ENCODE measurements at places on chromosomes 5 and 9.

- no peak for DNase-seq
These were observed 129.2 kb downstream of the MARCHF11 start for GRCh38 chr5:16050414-16050813.

DNA sequence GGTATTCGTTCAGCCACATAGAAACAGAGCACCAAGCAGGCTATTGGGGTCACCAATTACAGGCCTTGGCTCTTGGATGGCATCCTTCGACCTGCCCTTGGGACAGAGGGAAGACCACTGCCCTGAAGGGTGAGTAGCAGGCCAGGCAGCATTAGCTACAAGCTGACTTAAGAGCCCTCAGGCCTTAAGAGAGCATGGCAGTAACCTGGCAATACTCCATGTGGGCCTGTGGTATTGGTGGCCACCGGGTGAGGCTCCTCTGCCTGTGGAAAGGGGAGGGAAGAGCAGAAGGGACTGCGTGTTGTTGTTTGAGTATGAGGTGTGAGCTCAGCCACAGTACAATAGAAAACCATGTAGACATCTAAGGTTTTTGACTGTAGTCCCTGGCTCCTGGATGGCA is 170.6 kb downstream of the MCTP1 start:
- DNase-seq = no peak

- DNase-seq = no peak
These were observed 47.1 kb downstream of the ST8SIA4 start for GRCh38 chr5:100855937-100856430.

DNA sequence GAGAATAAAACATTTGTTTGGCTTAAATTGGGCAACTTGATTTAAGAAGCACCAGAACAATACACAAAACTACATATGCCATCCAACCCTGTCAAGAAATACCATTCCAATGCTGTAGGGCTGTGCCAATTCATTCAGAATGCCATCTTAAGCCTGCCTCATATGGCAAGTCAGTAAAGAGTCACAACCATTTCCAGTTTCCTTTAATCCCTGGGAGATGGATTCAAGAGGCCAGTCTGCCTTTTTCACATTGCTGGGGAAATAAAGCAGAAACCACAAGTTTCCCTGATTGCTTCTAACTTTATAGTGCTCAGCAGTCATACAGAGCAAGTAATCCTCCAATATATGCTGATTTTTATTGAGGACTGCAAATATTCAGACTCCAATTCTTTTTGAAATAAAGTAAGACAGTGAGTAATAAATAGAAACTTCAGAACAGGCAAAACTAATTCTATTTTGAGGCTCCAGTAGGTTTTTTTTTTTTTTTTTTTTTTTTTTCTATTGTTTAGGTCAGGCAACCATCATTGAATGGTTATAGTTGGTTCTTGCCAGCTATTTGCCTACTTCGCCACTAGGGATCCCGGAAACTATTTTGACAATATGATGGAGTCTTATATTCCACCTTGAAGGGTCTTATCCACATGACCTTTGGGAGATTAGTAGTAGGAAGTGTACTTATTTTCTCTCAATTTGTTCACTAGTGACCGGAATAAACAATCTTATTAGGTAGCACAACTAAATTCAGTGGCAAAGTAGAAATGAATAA is 400.9 kb upstream of the MEF2C start:
- no peak for DNase-seq

GRCh38 chr9:80380301-80380700 is 808.5 kb downstream of the TLE4 start:
- no peak for DNase-seq

- no peak for DNase-seq
These were observed 56.7 kb downstream of the SAXO1 start for GRCh38 chr9:18976221-18976708.

DNA sequence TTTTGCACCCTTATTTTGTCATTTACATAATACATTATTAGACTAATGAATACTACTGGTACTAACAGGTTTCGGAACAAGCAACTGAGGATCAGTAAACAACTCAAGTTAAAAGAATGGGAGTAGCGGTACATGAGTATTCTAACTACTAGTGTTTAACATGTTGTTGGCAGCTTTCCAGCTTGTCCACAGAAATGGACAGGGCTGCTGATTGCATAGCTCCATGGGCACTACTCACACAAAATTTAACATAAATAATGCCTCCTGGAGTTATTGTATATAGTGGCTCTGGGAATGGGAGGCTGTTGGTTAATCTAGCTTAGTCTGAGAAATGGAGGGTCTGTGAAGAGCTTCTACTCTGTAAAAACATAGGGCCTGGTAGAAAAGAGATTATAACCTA is 6.7 kb downstream of the NCBP1 start:
- no peak for DNase-seq

DNA sequence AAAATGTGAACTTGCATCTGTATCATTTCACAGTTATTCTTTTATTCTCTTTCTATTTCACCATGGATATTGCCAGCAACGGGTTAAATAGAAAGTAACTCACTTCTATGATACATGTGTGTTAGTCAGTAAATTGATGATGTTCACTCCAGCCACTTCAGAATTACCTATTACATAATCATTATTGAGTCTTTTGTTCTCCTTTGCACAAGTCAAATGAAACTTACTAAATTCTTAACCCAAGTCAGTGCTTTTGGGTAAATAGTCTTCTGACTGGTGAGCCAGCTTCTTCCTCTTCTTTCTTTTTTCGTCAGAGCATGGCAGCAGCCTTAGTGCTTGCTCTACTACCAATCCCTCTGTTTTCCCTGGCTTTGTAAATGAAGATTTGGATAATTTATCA is 344.3 kb downstream of the RAB3C start:
- DNase-seq = no peak

GRCh38 chr5:142545650-142546322 is 140.1 kb downstream of the FGF1 start:
- no peak for DNase-seq

DNA sequence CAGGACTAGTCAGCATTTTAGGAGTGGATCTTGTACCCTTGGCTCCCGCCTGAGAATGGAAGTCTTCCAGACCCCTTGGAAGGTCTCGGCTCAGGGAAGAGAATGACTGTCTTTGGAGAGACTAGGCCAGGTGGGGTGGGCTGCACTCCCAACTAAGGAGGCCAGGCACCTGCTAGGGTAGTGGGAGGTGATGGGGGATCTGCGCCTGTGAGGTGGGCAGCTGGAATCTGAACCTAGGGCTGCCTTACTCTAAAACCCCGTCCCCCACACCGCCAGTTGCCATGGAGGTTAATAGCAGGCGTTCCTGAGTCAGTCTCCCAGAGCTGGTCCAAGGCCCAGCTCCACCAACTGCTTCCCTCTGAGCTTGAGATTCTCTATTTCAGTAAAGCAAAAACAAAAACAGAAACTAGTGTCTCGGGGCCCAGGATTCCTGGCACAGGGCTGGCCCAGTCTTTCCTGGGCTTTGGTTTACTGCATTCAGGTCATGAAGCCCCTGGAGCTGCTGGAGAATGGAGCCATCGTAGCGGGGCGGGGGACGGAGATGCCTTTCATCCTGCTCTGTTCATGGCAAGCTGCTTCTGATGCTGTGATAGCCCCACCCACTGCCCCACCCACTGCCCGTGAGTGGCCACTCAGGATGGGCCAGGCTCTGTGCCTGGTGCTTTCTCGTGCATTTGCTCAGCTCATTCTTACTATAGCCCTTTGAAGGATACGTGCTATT is 57.5 kb downstream of the DAB2IP start:
- no peak for DNase-seq

DNA sequence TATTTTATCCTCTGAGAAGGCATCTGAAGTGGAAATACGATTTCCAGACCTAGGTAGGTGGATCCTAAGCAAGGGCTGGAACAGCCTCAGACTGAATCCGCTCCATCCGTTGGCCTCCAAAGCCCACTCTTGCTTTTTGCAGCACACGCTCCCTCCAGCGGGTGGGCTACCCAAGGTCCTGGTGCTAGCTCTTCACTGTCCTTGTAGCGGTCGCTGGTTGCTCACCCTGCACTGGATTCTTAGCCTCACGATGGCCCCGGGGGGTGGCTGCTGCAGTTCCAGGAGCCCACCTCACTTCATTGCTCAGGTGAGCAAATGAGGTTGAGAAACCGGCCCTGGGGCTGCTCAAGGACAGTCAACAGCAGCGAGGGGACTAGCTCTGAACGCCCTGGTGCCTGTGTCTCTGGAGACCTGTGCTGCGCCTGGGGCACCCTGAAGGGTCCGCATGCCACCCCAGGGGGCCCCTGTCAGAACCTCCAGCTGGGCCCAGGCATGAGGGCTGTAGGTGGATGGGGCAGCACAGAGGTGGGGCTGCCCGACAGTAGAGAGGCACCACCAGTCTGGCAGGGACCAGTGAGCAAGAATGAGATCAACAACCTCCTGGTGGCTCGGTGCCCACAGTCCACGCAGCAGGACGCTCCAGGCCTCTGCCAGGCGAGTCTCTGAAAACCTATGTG is 4.3 kb downstream of the MGAT4B start:
- no peak for DNase-seq

DNA sequence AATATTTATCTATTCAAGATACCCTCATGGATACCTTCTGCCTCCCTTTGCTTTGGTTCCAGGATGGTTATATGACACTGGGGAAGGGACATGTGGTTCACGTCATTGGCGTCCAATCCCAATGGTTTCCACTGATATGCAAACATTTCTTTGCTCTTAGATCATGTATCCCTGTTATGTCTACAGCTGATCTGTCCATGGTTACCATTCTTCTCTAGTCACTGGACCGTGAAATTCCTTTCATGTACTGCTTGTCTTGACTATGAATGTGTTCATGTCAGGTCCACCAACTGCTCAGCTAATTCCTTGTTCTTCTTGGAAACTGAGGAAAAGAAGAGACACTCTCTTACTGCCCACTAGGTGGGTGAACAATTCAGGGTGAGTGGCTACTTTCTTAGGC is 391.1 kb upstream of the ZNF608 start:
- DNase-seq = no peak

- DNase-seq = no peak
These were observed 37.0 kb downstream of the B4GALT1 start for GRCh38 chr9:33129886-33130881.

- DNase-seq = no peak
These were observed 93.8 kb downstream of the ZNF354C start for GRCh38 chr5:179153921-179154345.

DNA sequence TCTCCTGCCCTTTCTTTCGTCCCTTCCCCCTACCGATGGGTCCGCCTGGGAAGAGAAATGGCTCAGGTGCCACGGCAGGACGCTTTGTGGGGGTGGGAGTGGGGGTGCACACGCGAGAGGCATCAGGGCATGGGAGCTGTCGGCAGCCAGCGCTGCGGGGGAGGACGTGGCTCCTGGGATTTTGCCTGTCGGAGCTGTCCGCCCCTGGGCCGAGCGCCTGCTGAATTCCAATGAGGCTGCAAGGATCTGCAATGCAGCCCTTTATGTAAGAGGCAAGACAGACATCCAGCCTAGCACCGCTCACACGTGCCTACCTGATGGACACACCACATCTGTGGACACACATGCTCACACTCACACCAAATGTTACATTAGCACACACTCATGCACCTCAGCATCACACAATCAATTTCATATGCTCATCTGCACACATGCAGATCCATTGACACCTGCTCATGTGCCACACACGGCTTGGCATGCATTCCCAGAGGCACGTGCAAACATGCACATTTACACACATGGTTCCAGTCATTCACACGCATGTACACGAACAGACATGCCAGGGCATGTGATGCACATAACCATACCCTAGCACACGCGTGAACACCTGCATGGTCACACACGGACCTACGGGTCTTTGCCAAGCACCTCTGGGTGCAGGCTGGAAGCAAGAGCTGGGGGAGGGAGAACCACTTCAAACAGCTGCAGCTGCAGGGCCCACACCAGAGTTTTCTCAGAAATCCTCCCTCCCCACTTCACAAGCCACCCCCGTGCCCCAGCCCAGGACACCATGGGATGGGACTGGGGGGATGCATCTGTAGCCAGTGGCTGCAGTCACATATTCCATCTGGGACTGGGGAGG is 1.4 kb downstream of the GRIN1 start:
- no peak for DNase-seq

DNA sequence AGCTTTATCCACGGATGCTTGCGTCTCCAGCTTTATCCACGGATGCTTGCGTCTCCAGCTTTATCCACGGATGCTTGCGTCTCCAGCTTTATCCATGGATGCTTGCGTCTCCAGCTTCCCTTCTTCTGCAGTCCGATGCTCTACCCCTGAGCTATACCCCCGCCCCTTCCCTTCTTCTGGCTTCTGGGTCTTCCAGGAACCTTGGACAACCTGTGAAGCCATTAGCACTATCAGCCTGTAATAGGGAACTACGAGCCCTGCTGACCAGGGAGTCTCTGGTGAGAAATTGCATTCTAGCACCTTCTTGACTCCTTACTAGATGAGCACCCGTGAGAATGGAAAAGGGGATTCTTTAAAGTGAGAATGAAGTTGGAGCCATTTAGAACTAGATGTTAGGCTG is 39.1 kb upstream of the SH3PXD2B start:
- no peak for DNase-seq

DNA sequence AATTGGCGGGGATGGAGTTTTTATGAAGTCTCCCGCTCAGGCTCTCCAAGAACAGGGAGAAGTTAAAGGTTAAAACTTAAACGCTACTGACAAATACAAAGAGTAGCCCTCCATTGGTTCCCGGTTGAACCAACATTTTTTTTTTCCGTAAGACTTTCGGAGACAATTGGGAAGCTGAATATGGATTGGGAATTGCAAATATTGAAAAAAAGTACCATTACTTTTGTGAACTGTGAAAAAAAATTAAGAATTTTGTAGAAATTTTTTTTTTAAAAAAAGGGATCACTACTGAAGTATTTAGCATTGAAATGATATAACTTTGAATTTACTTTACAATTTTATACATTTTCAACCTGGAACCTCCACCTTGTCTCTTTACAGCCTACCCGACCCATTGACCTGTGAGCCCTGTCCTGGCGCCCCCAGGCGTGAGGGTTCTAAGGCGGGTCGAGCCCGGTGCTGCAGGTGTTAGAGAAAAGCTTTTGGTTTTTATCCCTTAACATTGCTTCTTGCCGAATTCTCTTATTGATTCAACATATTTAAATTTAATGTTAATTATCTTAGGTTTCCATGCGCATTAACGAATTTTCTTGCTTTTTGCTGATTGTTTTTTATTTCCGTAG is 448 bp upstream of the ZNF782 start:
- DNase-seq = no peak

GRCh38 chr5:110075656-110076055 is 385.9 kb downstream of the MAN2A1 start:
- no peak for DNase-seq

- no peak for DNase-seq
These were observed 14.8 kb downstream of the MVB12B start for GRCh38 chr9:126341426-126341825.

- no peak for DNase-seq
These were observed 144.3 kb upstream of the NREP start for GRCh38 chr5:111901296-111901695.

DNA sequence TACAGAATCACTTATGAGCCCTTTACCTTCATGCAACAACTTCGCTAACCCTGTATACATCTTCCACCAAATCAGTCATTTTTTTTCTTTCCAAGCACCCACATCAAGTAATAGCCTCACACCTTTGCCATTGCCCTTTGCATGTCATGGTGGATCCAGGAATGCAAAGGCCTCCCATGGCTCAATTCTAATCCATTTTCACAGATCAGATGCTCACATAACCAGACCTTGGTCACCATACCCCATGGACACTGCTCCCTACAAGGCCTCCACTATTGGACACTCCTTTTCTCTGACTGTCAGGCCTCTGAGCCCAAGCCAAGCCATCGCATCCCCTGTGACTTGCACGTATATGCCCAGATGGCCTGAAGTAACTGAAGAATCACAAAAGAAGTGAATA is 179.5 kb downstream of the RASEF start:
- no peak for DNase-seq

GRCh38 chr9:129773262-129774048 is 20.6 kb upstream of the PTGES start:
- no peak for DNase-seq

- no peak for DNase-seq
These were observed 55.4 kb downstream of the LMX1B start for GRCh38 chr9:126669108-126669507.

All from cortex of kidney (tissue), 1 donor.